Retinal pigment epithelial cell (primary cell): ENCODE measurements at places on chromosomes 3 and 15.

GRCh38 chr3:12785096-12785495, 11.4 kb upstream of the CAND2 start:
- no peak for DNase-seq

- DNase-seq = no peak
Observed at GRCh38 chr3:80533553-80533952, 765.8 kb upstream of the ROBO1 start.

DNA sequence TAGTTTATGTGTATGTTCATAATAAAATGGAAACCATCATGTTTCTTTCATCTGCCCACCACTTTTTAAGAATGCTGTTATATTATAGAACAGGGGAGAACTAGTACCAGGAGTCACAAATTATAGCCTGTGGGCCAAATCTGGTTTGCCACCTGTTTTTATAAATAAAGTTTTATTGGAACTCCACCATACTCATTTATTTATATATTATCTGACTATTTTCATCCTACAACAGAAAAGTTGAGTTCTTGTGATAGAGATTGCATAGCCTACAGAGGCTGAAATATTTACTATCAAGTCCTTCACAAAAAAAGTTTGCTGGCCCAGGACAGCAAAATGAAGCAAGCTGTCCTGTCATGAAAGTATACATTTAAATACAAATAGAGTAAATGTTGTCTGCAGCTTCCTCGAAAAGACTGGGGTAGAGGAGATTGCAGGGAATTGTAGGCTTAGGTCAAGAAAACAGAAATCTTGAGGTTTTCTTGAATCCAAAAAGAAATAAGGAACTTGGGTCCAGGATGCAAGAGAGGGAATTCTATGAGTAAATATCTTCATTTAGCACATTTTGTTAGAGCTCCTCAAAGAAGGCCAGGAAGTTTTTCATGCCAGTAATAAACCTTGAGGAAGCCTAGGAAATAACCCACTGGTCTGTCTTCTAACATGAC, 41.1 kb downstream of the FILIP1L start:
- no peak for DNase-seq

- peak; percentile 70 for DNase-seq
Observed at GRCh38 chr15:63332367-63333124, 49.1 kb downstream of the CA12 start.

DNA sequence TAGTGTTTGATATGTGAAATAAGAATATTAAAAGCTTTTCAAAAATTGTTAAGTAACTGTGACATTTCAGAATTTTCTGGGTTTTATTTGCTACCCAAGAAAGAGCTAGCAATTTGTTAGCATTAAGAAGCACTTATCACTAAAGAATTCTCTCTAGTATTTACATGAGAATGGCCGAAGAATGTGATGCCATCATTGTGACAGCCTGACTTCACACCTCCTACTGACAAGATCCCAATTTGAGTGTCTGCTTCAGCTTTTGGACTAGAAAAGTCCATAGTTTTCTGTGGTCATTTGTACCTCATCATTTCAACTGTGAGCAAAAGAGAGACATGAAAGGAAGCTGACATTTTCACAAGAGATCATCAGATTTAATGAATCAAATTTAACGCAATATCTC, 548.1 kb upstream of the AGTR1 start:
- no peak for DNase-seq

- no peak for DNase-seq
Observed at GRCh38 chr3:12483872-12484197, 445 bp upstream of the TSEN2 start.

GRCh38 chr3:20604659-20605058, 418.7 kb upstream of the SGO1 start:
- DNase-seq = no peak

DNA sequence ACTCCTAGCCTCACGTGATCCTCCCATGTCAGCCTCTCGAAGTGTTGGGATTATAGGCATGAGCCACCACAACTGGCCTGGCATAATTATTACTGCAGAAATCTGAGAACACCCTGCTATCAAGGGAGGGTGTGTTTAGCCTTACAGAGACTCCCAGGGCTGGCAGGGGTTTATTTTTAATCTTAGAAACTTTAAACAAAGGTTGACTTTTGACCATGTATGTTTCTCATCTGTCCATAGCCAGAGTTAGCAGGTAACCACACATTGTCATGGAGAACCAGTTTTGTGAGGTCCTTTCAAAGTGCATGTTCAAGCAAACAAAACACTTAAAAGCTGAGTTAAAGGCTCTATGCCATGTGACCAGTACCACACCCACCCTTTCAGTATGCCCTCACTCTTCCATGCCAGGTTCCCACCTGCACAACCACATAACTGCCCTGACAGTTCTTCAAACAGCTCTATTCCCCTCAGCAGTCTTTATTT, 11.1 kb downstream of the SIAH2 start:
- DNase-seq = no peak

DNA sequence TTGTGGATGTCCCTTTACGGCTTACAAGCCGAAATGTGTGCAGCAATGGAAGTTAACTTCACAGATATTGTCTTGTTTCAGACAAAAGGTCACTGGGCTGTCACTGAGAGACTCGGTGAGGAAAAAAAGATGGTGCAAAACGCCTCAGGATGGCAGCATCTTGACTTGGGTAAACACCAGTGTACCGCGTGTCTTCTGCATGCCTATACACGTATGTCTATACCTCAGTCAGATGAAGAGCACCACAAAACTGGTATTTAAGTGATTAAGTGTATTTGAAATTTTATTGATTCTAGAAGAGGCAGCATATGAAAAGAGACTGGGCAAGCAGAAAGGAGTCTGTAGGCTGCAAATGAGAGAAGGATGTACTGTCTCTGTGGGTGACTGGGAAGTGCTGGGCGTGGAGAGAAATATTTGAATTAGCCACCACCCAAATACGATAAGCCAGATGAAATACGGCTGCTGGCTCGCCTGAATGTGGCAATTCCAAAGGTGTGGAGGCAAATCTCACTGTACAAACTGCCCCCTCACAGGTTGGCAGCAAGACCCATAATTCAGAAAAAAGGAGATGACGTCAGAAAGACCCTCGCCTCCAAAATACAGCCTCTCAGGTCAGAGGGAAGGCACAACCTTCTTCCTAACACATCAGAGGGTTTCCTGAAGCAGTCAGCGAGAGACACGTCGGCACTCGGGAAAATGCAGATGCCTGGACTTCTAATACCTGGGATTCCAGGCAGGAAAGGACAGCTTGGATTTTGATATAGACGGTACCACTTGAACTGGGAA, 53.4 kb upstream of the NEO1 start:
- DNase-seq = no peak

DNA sequence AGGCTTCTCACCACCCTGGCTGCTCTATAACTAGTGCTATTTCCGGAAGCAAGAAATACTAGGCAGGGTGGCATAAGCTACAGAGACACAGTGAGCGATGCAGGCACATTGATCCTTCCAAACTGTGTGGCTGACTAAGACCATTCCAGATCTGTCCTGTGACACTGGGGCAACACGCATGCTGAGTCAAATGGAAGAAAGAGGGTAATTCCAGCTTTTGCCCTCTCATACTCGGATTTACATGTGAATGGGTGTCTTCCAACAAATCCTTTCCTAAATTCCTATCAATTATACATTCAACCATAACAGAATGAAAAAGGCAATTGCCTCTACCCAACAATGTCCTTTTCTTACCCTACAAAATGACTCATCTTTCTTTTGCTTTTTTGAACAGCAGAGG, 5.1 kb downstream of the FSIP1 start:
- DNase-seq = no peak

DNA sequence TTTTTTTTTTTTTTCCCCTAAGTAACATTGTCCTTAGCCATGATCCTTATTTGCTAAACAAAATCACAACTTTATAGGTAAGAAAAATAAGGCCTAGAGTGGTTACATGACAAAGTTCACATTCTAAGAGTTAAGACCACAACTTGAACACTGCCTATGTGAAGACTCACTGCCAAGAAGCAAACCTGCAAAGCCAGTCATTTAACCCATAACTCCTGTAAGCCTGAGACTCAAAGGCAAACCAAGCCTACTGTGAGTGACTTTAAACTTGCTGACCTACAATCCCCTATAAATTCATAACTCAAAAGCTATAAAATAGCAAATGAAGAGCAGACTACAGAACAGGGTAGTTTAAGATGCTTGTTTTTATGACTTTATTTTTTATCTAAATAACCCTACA, 12.9 kb upstream of the ANKRD28 start:
- DNase-seq = no peak

GRCh38 chr3:48405343-48405881, 24.5 kb downstream of the PLXNB1 start:
- no peak for DNase-seq

DNA sequence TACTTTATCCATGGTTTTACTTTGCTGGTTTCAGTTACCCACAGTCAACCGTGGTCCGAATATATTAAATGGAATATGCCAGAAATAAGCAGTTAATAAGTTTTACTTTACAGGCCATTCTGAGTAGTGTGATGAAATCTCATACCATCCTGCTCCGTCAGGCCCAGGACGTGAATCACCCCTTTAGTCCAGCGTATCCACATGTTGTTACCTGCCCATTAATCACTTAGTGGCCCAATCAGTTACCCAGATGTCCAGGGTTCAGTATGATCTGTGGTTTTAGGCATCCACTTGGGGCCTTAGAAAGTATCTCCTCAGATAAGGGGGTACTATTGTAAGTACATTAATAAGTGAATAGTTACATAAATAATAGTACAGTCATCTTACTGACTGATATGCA, 88.0 kb downstream of the TTBK2 start:
- DNase-seq = no peak

DNA sequence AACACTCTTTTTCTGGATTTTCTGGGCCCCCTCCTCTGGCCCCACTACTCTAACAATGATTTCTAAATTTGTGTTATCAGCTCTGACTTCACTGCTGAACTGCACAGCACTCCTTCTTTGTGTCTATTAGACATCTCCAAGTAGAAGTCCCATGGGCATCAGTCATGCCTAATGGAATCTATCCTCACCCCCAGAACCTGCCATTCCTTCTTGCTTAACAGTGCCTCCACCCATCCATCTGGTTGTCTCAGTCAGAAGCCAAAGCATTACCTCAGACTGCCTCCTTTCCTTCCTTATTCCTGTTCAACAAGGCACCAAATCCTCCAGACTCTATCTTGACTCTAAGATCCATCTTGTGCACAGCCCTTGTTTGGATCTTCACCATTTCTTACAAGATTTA, 36.2 kb downstream of the SSR3 start:
- DNase-seq = no peak

GRCh38 chr3:6326771-6327170, 534.1 kb upstream of the GRM7 start:
- DNase-seq = no peak

DNA sequence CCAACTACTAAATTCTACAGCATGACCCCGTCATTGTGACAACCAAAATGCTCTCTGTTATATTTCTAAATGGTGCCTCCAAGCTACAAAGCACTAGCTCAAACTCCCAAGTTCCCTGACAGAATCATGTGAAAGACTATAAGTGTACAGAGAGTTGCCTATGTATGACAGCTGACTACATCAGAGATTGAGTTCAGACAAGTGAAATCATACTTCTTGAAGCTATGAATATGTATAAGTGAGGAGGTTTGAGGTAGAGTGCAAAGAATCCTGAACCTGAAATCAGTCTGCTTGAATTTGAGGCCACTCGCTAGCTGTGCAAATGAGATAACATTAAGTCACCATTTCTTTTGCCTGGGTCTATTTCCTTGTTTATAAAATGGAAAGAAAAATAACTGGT, 63.9 kb upstream of the TP63 start:
- DNase-seq = no peak

DNA sequence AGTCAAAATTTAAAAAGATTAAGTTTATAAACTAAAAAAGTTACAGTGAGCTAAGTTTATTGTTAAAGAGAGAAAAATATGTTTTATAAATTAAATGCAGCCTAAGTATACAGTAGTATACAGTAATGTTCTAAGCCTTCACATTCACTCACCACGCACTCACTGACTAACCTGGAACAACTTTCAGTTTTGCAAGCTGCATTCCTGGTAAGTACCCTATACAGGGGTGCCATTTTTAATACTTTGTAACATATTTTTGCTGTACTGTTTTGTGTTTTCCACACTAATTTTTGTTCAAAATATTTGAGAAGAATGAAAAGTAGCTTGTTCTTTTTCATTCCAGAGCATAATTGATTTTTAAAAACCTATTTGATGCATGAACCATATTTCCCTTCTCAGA, 524.9 kb downstream of the RBMS3 start:
- DNase-seq = no peak

DNA sequence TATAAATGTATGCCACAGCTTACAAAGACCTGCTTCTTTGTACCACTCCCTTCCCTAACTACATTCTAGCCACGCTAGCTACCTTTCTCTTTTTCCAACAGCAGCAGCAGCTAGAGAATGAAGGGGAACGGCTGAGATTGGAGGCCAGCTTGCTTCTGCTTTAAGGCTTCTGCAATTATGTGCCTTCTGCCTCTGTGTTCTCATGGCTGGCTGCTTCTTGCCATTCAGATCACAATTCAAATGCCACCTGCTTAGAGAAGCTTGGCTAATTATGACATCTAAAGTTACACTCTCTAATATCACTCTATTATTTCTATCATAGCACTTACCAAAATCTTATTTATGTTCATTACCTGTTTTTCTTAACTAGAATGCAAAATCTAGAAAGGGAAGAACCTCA, 95.2 kb downstream of the RYK start:
- no peak for DNase-seq

GRCh38 chr3:13539671-13540070, 9.3 kb upstream of the FBLN2 start:
- DNase-seq = no peak

- DNase-seq = no peak
Observed at GRCh38 chr15:61030451-61030850, 198.7 kb downstream of the RORA start.

GRCh38 chr3:117708601-117709000, 999.0 kb downstream of the TUSC7 start:
- DNase-seq = no peak

DNA sequence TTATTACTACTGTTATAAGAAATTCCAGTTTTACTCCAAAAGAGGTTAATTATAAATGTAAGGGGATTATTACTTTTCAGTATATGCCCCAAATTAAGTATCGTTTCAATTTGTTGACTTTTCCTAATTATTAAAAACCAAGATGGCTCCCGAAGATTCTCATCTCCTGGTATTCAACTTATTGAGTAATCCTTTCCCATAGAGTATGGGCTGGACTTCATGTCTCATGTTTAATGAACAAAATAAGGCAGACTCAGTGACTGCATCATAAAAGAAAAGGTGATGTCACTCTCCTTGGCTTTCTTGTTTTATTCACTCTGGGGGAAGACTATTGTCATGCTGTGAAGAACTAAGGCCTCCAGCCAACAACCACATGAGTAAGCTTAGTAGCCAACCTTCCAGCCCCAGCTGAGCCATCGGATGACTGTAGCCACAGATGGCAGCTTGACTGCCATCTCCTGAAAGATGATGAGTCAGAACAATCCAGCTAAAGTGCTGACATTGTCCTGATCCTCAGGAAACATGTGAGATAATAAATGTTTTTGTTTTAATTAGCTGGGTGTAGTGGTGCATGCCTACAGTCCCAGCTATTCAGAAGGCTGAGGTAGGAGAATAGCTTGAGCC, 17.3 kb downstream of the IGF2BP2 start:
- DNase-seq = no peak

GRCh38 chr3:136277634-136278033, 27.5 kb downstream of the PCCB start:
- no peak for DNase-seq
